ENCODE measurements at places on chromosomes 6 and 20. TPM values are rescaled to one million over a fixed set of nuclear protein-coding genes. Genes with fewer than 3 reads are reported as not detected.

FBXO5 gene
- total RNA-seq: 64.3 TPM

TRIM15 gene
- 0.25 TPM for total RNA-seq

SFTA2 gene
- total RNA-seq: not detected

SLC35F1 gene
- not detected for total RNA-seq

ACSS1 gene
- total RNA-seq: 34.5 TPM

TTI1 gene
- total RNA-seq: 34.3 TPM

PGC gene
- total RNA-seq: not detected

TRIM10 gene
- total RNA-seq: 0.05 TPM

CPNE5 gene
- 2.5 TPM for total RNA-seq

PDYN gene
- total RNA-seq: not detected

SMOC2 gene
- not detected for total RNA-seq

ABHD16B gene
- total RNA-seq: not detected

MEI4 gene
- total RNA-seq: not detected

KIF13A gene
- not detected for total RNA-seq

RAET1G gene
- not detected for total RNA-seq

ZSCAN31 gene
- 0.98 TPM for total RNA-seq

CGA gene
- not detected for total RNA-seq

MDFI gene
- not detected for total RNA-seq

NCOA7 gene
- total RNA-seq: 36.3 TPM

CDK19 gene
- total RNA-seq: 26.2 TPM

HLA-DPA1 gene
- total RNA-seq: 119 TPM

DUSP15 gene
- total RNA-seq: not detected

PTCRA gene
- not detected for total RNA-seq

PPP1R16B gene
- 55.0 TPM for total RNA-seq

SOD2 gene
- 63.9 TPM for total RNA-seq

IP6K3 gene
- not detected for total RNA-seq

SLC9A8 gene
- 22.3 TPM for total RNA-seq

RHAG gene
- total RNA-seq: not detected

HLA-DOA gene
- total RNA-seq: 2.5 TPM

EYA2 gene
- not detected for total RNA-seq

PEX6 gene
- total RNA-seq: 28.5 TPM

KPNA5 gene
- total RNA-seq: 8.4 TPM

CHMP4B gene
- total RNA-seq: 77.4 TPM

SNTA1 gene
- total RNA-seq: 2.6 TPM

NR2E1 gene
- not detected for total RNA-seq

HDGFL1 gene
- not detected for total RNA-seq

IL17A gene
- not detected for total RNA-seq

AFDN gene
- 18.4 TPM for total RNA-seq

LGSN gene
- total RNA-seq: not detected

Measured in T-helper 2 cell treated with Interferon-gamma antibody and Interleukin-4, amounts not matched to agents 100 ng/mL and 5 ng/mL, for 36 hours (primary cell).